ENCODE measurements at places on chromosomes 12 and 14.
A peak's percentile ranks its signal among the peaks of the same experiment; 100 is the strongest.

- peak; percentile 46 for DNase-seq
Observed at GRCh38 chr12:67748743-67749040, 100.1 kb downstream of the DYRK2 start.

DNA sequence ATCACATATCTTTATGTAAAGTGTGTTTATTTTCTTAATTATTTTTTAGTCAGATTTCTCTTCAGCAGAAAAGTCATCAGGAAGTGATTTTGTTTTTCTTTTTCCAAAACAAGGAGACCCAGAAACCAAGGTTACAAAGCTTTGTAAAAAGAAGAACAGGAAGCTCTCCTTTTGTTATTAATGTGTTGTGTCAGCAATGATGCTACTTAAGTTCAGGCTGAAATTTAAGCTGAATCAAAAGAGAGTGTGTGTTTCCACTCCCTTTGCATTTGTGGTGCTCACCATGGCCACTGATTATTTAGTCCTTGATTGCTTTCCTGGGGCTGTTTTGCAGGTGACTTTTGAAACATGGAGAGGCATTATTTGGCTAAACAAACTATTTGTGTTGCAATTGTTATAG is 155.3 kb upstream of the ATP2B1 start:
- DNase-seq: no peak

- DNase-seq: peak; percentile 12
Observed at GRCh38 chr14:56490379-56490778, 89.2 kb upstream of the TMEM260 start.

DNA sequence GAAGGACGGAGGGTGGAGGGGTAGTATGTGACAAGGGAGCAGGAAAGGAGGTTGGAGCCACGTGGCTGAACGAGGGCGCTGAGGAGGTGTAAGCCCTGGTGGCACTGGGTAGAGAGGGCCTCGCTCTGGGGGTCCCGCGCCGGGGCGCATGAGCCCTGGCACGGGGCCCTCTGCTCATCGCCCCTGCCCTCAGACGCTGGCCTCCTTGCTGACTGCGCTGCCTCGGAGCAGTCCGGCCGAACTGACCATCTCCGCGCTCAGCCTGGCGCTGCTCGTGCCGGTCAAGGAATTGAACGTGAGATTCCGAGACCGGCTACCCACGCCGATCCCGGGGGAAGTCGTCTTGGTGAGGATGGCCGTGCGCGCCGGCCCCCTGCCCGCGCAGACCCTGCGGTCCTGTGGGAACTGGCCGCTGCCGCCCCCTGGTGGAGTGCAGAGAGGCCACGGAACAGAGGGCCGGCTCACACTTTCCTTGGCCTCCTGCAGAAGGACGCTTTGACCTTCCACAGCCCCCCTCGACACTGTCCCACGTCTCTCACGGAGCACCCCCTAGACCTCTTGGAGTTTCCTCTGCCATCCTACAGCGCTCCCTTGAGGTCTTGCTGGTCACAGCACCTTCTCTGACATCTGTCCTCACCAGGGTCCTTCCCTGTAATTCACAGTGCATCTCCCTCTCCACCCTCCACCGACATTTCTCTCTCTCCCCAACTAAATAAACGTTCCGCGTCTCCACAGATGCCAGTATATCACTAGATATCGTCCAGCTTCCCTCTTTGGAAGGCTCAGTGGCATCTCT is 10.5 kb downstream of the ARHGEF25 start:
- peak; percentile 97 for DNase-seq

- no peak for DNase-seq
Observed at GRCh38 chr12:56377310-56377988, 14.8 kb upstream of the APOF start.

DNA sequence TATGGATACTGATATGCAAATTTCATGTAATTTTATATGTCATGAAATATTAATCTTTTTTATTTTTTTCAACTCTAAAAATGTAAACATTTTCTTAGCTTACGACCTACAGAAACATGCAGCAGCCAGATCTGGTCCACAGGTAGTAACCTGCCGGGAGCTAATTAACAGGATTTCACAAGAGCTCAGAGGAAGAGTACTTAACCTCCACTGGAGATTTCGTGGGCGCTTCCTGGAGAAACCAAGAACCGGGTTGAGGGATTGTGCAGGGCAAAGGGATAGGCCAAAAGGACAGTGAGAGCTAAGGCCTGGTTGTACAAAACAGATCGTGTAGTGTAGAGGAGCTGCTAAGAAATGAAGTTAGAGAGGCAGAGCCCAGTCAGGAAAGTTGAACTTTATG is 315.7 kb downstream of the PAWR start:
- DNase-seq: no peak

- DNase-seq: no peak
Observed at GRCh38 chr12:42946871-42947381, 357.4 kb upstream of the PRICKLE1 start.

GRCh38 chr14:91453744-91454143 is 36.1 kb upstream of the CCDC88C start:
- no peak for DNase-seq

- no peak for DNase-seq
Observed at GRCh38 chr14:68687746-68688145, 105.1 kb downstream of the ZFP36L1 start.

- DNase-seq: no peak
Observed at GRCh38 chr12:24027352-24027751, 77.9 kb upstream of the SOX5 start.

GRCh38 chr12:46217541-46218321 is 51.1 kb downstream of the SLC38A1 start:
- no peak for DNase-seq

DNA sequence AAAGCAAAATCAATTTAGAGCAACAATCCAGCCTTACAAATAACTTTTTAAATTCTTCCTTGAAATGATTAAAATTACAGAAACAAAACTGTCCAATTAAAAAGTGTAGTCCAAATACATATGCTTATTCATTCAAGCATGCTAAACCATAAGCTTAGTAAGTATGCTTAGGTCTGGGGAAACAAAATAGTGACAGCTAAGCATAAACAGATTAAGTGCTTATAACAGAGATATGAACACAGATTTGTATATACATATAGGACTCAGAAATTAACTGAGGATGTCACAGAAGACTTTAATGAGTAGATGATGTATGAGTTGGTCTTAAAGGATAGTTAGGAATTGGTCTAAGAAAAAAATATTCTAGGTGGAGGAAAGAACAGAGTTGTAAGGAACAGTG is 41.8 kb downstream of the SCAF11 start:
- no peak for DNase-seq

DNA sequence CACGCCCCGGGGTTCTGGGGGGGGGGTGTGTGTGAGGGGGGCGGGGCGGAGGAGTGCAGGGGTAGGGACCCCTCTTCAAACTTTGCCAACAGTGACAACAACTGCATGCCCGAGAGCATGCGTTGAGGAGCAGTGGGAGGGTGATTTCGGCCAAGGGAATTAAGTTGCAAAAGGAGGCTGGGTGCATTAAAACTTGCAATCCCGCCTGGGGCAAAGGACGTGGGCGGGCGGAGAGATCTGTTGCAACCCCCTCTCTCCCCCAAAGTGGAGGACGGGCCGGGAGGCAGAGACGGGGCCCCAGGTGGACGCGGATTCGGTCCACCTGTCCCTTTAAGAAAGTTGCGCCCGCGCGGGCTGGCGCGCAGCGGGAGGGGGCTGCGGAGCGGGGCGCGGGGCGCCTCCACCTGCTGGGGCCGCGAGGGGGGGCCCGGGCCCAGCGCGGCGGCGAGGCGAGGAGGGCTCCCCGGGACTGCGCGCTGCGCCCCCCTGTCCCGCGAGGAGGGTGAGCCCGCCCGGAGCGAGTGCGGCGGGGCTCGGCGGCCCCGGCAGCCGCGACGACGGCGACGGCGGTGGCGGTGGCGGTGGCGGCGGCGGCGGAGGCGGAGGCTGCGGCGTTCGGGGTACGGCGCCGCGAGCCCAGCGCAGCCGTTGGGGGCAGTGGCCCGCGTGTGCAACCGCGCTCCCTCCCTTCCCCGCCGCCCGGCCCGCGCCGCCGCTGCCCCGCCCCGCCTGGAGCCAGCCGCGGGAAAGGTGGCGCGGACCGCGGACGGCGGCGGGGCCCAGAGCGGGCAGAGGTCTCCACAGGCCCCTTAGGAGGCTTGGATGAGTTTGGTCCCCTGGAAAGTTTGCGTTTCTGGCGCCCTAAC is 530 bp upstream of the FOXN4 start:
- no peak for DNase-seq

GRCh38 chr14:64645220-64645892 is 58.9 kb upstream of the PLEKHG3 start:
- no peak for DNase-seq

- no peak for DNase-seq
Observed at GRCh38 chr14:77221241-77221871, 39.8 kb downstream of the TMEM63C start.

DNA sequence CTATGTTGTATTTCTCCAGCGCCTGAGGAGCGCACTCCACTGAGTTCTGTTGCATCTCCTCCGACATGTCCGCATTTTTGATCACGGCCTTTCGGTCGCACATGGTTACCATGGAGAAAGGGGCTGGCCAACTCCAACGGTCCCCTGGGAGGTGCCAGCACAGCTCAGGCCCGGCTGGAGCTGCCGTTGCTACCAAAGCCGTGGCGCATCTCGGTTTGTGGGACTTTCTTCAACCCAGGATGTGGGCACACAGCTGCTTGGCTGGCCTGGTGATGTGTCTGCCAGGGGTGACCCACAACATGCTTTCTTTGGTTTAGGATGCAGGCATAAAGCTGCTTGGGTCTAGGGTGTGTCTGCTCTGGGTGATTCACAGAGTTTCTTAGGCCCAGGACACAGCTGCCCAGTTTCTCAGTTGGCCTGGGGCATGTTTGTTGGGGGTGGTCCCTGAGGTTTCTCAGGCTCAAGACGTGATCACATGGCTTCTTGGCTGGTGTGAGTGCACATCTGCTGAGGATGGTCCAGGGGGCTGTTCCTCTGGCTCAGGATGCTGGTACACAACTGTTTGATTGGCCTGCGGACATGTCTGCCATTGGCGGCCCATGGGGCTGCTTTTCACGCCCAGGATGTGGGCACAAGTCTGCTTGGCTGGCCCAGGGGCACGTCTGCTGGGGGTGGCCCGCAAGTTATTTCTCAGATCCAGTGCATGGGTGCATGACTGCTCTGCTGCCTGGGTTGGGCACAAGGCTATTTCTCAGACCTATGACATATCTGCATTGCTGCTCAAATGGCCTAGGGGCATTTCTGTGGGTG is 25.9 kb upstream of the GTF2A1 start:
- no peak for DNase-seq

DNA sequence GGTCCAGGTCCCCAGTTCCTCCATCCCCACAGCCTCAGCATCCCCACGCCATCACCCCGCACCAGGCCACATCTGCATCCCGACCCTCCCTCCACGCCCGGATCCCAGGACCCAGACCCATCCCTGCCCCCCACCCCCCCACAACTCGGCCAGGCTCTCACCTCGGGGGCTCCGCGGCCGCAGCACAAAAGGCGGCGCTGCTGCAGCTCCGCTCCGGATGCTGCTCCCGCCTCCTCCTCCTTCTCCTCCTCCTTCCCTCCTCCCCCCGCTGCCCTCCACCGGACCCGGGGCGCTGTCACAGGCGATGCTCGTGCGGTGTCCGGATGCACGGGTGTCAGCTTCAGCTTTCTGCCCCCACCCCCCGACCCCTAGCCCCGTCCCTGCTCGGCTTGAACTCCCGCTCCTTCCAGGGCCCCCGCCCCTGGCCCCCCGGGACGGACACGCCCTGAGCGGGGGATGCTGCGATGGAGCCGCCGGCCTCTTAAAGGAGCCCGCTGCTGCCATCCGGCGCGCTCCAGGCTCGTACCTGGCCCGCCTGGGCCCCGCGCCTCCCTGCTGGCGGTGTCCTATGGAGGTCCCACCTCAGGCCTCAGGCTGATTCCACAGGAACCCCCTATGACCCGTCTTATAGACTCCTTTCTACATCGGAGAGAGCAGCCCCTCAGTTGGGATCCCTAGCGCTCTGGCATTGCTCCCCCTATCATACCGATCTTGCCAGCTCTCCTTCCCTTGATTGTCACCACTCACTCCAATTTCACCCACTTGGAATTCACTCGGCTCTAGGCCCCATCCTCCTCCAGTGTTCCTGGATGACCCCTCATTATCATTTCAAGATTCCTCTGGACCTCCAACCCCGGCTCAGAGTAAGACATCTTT is at the start of gene MAP3K12:
Gene MAP3K12, minus strand, starts transcription at position 193 of the 876 bp plus-strand sequence. CDS start 12,067 bp downstream, outside the sequence.
- DNase-seq: peak; percentile 58

DNA sequence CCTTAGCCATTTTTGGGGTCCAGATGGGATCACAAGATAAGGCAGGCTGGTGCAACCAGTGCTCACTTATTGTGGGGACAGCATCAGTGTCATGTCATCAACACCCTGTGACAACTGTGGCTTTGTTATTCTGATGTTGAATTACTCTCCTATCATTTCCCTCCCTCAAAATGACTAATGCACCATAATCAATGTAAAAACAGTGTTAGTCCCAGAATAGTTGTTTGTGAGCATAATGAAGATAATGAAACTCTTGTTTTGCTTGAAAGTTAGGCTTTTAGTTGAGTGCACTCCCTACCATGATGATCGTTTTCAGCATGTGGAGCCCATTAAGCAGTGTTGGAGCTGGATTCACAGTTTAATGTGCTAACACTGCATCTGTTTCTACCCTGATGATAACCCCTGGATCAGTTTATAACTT is 151.4 kb downstream of the TMTC2 start:
- no peak for DNase-seq

- DNase-seq: no peak
Observed at GRCh38 chr14:34103176-34103575, 152.3 kb upstream of the EGLN3 start.

DNA sequence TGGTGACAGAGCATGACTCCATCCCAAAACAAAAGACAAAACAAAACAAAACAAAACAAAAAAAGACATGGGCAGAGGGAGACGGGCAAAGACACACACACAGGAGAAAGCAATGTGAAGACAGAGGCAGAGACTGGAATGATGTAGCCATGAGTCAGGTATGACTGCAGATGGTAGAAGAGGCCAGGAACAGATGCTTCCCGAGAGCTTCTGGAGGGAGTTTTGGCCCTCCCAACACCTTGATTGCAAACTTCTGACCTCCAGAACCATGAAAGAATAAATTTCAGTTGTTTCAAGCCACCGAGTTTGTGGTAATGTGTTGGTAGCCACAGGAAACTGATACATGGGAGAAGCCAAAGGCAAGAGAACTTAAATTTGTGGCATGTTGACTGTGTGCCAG is 27.1 kb downstream of the VWF start:
- DNase-seq: no peak

Measured in HuH-7 (cell line).